Tibial nerve (tissue), 4 donors: ENCODE measurements at places on chromosomes 2 and 18. TPM values are rescaled to one million over a fixed set of nuclear protein-coding genes. Genes with fewer than 3 reads are reported as not detected.

DNA sequence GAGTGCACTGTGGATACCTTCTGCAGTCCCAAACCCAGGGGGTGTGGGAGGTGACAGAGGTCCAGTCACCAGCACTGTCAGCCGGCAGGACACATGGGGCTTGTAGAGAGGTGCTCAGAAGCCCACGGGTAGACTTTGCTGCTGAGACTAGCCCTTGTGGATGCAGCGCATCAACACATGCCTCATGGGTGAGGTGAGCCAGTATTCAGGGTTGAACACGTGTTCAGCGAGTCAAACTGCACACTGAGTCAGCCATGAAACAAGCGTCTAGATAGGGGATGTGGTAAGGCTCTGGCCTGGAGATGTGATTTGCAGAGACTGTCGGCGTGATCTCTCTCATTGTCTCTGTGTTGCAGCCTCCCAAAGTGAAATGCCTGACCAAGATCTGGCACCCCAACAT is 35.8 kb upstream of the SCLY start:
- DNase-seq: no peak

Gene RUFY4
- not detected for total RNA-seq

- DNase-seq: no peak
Measured at GRCh38 chr2:11865378-11865777, 118.9 kb downstream of the LPIN1 start.

DNA sequence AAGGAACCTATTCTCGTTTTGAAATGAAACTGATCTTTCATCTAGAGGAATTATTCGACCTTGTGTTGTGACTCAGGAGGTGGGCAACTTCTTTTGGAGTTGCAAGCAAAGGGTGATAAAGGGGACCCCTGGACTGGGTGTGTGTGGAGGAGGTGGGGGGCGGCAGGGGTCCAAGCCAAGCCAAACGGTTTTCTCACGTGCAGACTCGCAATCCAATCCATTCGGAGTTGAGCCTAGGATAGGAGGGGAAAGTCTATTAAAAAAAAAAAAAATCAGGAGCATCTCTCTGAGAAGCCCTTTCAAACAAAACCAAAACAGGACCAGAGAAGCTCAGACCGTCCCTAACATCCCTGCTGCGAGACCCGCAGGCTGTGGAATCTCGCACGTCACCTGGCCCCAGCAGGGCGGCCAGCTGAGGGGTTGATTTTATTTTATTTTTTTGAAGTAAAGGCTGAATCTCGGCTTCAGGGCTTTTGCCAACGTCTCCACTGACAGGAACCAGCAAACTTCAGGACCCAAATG is 3.7 kb upstream of the ZEB2 start:
- DNase-seq: no peak

DNA sequence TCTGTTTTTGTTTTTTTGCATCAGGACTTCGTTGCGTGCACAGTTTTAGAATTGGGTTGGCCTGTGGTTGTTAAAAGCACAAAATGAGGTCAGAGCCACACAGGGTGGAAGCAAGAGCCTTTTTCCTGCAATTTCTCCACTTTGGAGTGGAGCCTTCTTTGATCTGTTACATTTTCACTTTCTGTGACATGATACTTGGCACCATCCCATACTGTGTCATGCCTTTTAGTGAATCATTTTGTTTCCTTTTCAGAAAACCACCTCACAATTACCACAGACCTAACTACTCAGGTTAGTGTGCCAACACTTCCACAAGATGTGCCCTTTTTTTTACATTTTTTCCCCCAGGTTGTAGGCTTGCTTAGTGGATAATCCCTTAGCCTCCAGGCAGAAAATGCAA is 32.5 kb downstream of the MERTK start:
- DNase-seq: no peak
